CD4-positive, alpha-beta T cell treated with Interleukin-17A for 1 hour (primary cell): ENCODE measurements at places on chromosomes 2 and 18.

DNA sequence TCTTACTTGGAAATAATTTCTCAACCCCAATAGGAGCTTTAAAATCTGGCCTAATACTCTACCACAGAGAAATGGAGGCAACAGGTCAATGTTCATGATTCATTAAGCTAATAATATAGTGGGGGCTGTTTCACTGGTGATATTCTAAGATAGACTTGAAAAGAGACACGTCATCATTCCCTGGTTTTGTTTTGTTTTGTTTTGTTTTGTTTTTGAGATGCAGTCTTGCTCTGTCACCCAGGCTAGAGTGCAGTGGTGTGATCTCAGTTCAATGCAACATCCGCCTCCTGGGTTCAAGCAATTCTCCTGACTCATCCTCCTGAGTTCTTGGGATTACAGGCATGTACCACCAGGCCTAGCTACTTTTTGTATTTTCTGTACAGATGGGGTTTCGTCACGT is 37.5 kb upstream of the SOS1 start:
- no peak for DNase-seq

- DNase-seq: no peak
Observed at GRCh38 chr2:65351234-65351947, 81.0 kb downstream of the SPRED2 start.

DNA sequence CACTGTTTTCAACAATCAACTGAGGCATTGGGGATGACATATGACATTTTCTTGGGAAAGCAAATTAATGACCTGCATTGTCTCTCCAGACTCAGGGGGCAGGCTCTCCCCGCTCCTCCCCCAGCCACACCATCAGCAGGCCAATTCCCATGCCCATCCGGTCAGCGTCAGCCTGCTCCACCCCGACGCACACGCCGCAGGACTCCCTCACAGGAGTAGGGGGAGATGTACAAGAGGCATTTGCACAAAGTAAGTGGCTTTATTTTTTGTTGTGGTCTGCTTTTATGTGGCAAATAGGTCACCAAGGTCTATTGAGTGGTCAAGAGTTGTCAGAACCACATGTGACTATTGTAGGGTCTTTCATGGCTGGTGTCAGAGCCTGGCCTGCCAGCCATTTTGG is 165.1 kb downstream of the DTNA start:
- DNase-seq: no peak

GRCh38 chr18:46319783-46320182 is 215.6 kb downstream of the HAUS1 start:
- no peak for DNase-seq

DNA sequence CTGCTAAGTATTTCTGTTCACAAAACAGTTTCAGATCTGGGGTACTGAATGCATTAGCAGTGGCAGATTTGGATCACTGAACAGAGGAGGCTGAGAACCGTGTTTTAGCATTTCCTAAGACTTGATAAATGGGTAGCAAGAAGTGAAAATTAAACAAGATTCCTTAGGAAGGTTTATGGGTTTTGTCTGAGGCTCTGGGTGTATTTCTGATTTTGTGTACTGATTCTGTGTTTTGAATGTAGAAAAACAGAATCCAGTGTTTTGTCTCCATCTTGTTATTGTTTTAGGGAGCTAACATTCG is 1.4 kb downstream of the FAM117B start:
- DNase-seq: no peak

- DNase-seq: no peak
Observed at GRCh38 chr2:31434911-31435310, 20.4 kb upstream of the XDH start.

DNA sequence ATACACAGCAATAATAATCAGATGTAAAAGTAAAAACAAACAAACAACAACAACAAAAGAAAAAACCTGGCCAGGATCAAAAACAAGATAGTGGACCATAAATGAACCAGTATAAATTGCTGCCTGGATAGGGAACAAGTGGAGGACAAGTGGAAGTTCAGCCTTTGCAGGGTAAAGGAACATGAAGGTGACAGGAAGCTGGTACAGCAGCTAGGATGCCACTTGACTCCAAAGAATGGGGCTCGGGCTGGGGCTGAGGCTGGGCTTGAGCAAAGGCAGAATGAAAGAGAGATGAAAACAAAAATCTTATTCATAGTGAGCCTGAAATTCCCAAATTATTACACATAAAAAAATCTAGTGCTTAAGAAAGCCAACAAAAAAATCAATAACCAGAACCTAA is 146.5 kb downstream of the CDH2 start:
- DNase-seq: no peak

- no peak for DNase-seq
Observed at GRCh38 chr2:74571058-74571457, 16.5 kb downstream of the DOK1 start.

- DNase-seq: no peak
Observed at GRCh38 chr2:138626148-138626547, 124.6 kb downstream of the SPOPL start.

GRCh38 chr2:121082191-121082590 is 202.8 kb downstream of the TFCP2L1 start:
- no peak for DNase-seq

DNA sequence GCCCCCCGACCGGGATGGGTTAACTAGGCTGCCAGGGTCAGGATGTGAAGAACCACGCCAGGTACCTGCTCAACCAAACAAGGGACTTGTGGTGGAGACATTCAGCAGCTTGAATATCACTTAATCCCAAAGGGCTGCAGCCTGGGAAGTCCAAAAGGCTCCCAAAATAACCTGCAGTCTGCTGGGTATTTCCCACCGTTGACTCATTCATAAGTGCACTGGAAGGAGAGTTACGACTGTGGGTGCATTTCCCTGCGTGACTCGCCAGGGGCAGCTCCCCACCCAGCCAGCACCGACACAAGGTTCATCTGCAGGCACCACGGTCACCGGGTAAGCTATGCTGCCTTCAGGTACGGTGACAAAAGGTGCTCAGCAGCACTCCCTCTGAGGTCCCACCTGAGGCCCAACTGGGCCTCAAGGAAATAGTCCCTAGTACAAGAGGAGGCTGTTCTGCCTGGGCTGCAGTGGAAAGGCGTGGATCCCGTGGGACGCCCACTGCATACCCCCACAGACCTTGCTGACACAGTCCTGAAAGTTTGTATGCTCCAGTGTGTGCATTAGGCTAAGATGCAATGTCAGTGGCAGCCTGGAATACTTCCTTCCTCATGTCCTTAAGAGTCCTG is 86.5 kb downstream of the UXS1 start:
- DNase-seq: peak; percentile 49

DNA sequence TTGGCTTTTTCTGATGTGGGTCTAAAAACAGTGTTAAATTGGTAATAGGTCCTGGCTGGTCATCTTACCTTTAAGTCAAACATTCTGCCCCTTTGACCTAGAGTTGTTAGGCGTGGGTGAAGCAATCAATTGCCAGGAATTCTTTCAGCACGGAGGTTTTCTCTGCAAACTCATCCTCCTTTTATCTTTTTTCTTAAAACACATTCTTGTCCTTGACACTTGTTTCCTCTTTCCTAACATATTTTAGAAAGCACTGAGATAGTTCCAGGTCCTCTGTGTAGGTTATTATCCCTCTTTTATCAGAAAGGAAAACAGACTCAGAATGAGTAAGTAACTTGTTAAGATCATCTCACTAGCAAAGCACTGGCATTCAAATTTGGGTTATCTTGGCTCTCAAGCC is 18.6 kb upstream of the AP1S3 start:
- DNase-seq: no peak

GRCh38 chr2:12686708-12687283 is 29.9 kb upstream of the TRIB2 start:
- no peak for DNase-seq

GRCh38 chr2:111618226-111618977 is 265.6 kb downstream of the ANAPC1 start:
- no peak for DNase-seq

DNA sequence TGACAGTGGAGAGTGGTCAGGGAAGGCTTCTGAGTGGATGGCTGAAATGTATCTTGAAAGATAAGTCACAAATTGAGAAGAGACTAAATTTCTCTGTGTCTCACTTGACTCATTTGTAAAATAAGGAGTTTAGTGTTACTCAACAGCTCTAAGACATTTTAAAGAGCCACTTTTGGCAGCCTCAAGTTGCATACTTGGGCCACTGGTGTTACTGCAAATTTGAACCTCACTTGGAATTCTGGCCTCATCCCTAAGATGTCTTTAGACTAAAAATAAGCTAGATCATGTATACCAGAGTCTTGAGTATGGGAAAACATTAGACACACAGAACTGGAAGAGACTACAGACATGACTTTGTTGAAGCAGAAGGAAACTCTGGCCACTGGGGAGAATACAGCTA is 4.5 kb upstream of the MTLN start:
- no peak for DNase-seq

GRCh38 chr18:73462092-73462491 is 594.3 kb upstream of the NETO1 start:
- no peak for DNase-seq

DNA sequence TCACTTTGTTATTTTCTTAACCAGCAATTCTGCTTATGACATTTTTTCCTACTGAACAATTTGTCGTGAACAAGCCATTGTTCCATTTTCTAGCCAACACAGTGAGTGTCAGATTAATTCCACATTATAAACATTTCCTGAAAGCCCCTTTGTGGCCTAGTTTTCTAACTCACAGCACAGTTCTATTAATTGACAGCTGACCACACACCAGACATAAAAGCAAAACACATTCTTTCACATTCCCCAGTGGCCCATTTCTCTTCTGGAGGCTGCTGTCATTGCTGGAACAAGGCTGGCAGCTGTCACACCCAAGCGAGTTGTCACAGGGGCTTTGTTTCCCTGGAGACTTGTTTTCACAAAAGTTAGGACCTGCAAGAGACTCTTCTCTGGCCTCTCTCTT is 50.7 kb downstream of the RNF152 start:
- DNase-seq: no peak

DNA sequence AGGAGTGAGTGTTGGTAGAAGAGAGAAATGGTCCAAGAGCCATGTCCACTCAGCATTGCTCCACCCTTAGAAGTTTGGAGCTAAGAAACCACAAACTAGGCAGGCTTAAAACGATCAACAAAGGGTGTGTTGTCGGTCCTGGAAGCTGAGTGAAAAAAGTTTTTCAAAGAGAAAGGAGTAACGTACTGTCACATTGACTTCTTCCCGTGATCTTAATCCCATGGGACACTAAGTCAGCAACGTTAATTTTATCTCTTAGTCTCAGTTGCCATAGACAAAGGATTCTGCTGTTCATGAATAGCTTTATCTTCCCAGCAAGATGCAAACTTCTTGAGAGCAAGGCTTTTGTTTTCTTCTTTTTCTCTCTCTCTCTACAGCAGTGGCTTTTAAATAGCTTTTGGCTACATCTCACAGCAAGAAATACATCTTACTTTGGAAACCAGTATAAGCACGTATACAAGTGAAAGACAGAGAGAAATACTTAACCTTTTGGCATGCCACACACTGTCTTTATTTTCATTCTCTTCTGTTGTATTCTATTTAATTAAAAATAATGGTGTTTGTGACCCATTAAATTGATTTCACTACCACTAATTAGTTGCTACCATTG is 377.4 kb downstream of the TGIF1 start:
- no peak for DNase-seq

DNA sequence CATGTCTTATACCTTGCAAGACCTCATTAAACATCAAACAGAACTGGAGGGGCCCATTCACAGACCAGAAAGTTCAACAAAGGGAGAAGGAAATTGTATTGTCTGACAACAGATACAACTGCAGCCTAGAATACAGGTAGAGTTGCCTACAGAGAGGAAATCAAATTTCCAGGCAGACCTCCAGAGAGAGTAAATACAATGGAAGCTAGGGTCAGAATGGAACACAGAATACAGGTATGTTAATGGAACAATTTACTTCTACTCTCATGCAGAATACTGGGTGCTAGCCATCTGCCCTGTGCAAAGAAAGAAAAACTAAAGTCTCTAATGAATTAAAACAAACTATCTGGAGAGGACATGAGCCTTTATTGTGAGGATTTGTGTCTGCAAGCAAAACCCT is 31.6 kb upstream of the ALK start:
- DNase-seq: no peak
